Psoas muscle (tissue), 8 donors: ENCODE measurements at places on chromosomes 6 and 20. TPM values are rescaled to one million over a fixed set of nuclear protein-coding genes. Genes with fewer than 3 reads are reported as not detected.

DNA sequence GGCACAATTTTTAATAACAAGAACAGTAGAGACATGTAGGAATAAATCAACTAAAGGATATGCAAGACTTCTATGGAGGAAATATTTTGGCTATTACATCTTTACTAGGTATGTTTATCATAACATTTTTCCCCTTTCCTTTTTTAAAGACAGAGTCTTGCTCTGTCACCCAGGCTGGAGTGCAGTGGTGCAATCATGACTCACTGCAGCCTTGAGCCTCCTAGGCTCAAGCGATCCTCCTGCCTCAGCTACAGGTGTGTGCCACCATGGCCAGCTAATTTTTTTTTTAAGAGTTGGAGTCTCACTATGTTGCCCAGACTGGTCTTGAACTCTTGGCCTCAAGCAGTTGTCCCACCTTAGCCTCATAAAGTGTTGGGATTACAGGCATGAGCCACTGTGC lies 37.0 kb downstream of the AKAP7 start:
- H3K4me3 ChIP-seq, result no peak overlapping the region
- H3K27me3 ChIP-seq, result no peaks in the 10 kb centered on the region
- DNase-seq, result no peak
- no peaks in the 10 kb centered on the region for H3K36me3 ChIP-seq

DNA sequence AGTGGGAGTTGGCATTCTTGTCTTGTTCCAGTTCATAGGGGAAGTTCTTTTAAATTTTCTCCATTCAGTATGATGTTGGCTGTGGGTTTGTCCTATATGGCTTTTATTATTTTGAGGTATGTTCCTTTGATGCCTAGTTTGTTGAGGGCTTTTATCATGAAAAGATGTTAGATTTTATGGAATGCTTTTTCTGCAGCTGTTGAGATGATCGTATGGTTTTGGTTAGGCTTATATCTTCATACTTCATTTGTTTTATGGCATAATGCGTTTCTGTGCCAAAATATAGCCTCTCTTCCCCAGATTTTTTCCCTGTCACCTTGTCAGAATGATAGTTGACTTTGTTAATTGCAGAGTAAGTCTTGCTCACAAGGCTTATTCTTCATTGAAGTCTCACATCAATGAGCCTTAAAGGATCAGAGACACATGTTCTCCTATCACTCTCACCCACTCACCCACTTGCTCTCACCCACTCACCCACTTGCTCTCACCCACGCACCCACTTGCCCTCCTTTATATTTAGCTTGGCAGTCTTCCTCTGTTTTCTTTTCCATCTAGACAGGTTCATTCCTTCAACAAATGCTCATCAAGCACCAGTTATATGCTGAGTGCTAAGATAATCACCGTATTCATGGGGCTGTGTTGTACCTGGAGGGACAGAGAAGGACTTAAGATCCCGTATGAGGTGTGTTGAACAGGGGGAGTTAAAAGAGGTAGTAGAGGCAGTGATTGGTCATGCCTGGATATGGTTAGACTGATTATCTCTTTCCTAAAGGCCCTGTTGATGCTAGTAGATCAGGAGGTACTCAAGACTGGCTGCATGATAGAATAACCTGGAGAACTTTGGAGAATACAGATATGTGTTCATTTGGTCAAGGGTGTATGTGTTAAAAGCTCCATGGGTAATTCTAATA lies 19.3 kb downstream of the UST start:
- no peak overlapping the region for H3K27ac ChIP-seq
- no peak for DNase-seq
- H3K4me3 ChIP-seq, result no peak overlapping the region
- no peaks in the 10 kb centered on the region for H3K4me1 ChIP-seq

GRCh38 chr6:73129653-73130443 lies 95.4 kb downstream of the KHDC1L start:
- no peaks in the 10 kb centered on the region for H3K27me3 ChIP-seq
- H3K27ac ChIP-seq, result peak overlapping the region; percentile 60
- peaks cover 12% of the 10 kb centered on the region for H3K4me1 ChIP-seq
- H3K4me3 ChIP-seq, result peak overlapping the region; percentile 43

DNA sequence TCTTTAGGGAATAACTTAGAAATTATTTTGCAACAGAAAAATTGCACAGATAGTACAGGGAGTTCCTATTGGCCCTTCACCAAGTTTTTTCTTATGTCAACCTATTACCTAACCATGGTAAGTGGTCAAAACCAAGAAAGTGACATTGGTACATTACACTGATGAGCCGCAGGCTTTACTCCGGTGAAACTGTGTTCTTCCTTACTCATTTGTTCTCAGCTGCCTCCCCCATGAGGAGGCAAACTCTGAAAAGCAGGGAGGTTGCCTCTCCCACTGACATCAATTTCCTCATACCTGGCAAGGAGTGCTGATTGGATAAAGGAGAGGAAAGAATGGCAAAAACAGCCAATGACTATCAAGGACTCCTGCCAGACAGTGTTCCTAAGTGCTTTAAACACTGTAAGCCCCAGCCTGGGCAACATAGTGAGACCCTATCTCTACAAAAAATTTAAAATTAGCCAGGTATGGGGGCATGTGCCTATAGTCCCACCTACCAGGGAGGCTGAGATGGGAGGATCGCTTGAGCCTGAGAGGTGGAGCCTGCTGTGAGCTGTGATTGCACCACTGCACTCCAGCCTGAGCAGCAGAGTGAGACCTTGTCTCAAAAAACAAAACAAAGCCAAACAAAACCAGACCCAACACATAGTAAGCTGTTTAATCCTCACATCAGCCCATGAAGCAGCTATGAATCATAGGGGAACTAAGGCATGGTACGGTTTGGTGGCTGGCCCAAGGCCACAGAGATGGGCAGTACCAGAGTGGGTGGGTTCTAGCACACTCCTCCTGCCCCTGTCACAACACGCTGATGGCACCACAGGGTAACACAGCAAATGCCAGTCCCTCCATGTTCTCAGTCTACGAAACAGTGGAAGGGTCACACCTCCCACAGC lies 24.7 kb downstream of the C20orf203 start:
- H3K4me3 ChIP-seq, result no peak overlapping the region
- H3K27me3 ChIP-seq, result no peaks in the 10 kb centered on the region
- no peak for DNase-seq
- H3K36me3 ChIP-seq, result no peaks in the 10 kb centered on the region
- H3K4me1 ChIP-seq, result no peaks in the 10 kb centered on the region

DNA sequence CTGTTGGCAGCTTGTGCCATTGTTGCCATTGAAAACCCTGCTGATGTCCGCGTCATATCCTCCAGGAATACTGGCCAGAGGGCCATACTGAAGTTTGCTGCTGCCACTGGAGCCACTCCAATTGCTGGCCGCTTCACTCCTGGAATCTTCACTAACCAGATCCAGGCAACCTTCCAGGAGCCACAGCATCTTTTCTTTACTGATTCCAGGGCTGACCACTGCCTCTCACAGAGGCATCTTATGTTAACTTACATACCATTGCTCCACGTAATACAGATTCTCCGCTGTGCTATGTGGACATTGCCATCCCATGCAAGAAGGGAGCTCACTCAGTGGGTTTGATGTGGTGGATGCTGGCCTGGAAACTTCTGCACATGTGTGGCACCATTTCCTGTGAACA lies 221.8 kb upstream of the FAM83B start:
- no peak overlapping the region for H3K4me3 ChIP-seq
- peak; percentile 31 for DNase-seq
- no peaks in the 10 kb centered on the region for H3K27me3 ChIP-seq
- H3K36me3 ChIP-seq, result no peaks in the 10 kb centered on the region

GRCh38 chr20:43837856-43838702 lies 76.6 kb upstream of the TOX2 start:
- H3K27me3 ChIP-seq, result peaks cover 3% of the 10 kb centered on the region
- no peak for DNase-seq
- H3K36me3 ChIP-seq, result no peaks in the 10 kb centered on the region
- H3K4me3 ChIP-seq, result no peak overlapping the region

- H3K4me3 ChIP-seq, result no peak overlapping the region
- no peaks in the 10 kb centered on the region for H3K4me1 ChIP-seq
- H3K27ac ChIP-seq, result no peak overlapping the region
- H3K27me3 ChIP-seq, result no peaks in the 10 kb centered on the region
- DNase-seq, result no peak
- H3K36me3 ChIP-seq, result no peaks in the 10 kb centered on the region
Observed at GRCh38 chr6:159103396-159104162, 58.8 kb upstream of the TAGAP start.

DNA sequence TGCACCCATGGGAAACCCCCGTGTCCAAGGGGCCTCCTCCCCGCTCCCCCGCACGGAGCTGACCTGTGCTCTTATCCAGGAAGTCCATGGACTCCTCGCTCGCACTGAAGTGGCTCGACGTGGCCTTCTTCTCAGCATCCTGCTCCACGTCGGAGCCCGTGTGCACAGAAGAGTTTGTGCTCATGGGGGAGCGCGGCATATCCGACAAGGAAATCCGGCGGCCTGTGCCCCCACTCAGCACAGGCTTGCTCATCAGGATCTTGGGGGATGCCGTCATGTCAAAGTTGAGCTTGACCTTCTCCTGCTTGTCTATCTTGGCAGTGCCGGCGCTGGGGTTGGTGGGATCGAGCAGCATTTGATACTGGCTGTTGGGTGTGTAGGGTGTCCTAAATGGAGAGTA lies 80.2 kb downstream of the ZMYND8 start:
- no peak overlapping the region for H3K27ac ChIP-seq
- no peaks in the 10 kb centered on the region for H3K27me3 ChIP-seq
- H3K4me1 ChIP-seq, result peaks cover 34% of the 10 kb centered on the region

DNA sequence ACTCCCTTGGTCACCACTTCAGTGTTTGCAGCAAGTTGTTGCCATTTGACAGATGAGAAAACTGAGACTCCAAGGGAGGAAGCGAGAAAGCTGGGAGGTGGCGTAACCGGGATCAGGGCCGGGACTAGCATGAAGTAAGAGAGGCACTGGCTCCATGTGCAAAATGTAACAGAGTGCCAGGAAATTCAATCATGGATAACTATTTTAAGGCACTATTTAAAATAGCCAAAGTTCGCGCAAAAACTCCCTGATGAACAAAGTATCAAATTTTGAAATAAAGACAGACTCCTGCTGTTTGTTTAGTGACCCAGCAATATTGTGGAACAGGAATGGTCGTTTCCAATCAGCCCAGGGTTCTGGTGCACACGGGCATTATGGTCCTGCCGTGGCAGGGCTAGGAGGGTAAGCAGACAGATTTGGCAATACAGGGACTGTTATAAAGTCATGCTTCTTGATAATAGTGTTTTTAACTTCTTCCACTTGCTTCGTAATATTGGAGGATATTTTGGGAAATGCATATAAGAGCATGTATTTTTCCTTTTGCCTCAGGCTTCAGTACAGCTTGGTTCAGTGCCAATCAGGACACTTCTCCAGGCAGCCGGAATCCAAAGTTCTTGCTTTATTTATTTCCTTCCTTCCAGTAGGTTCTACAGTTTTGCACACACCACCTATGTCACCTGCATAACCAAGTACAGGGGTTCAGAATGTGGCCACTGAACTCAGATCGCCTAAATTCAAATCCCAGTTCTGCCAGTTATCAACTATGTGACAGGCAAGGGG lies 141.6 kb downstream of the EYA2 start:
- peak; percentile 41 for DNase-seq
- H3K4me3 ChIP-seq, result no peak overlapping the region
- H3K36me3 ChIP-seq, result no peaks in the 10 kb centered on the region
- H3K27ac ChIP-seq, result no peak overlapping the region

DNA sequence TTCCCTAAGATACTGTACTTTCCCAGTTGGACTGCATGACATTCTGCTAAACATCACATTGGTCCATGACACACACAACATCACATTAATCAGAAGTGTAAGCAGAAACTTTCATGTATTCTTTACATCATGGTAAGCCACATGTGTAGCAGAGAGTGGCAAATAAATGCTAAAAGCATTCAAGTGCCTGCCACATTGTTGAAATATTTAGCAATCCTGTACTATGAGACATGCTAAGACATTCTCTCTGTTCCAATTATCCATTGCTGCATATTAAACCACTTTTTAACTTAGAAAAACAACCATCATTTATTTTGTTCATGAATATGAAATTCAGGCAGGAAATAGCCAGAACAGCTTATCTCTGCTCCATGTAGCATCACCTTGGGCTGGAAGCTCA lies 207.7 kb upstream of the GJE1 start:
- no peaks in the 10 kb centered on the region for H3K4me1 ChIP-seq
- H3K36me3 ChIP-seq, result no peaks in the 10 kb centered on the region
- DNase-seq, result no peak
- no peaks in the 10 kb centered on the region for H3K27me3 ChIP-seq
- no peak overlapping the region for H3K4me3 ChIP-seq
- H3K27ac ChIP-seq, result no peak overlapping the region

- no peaks in the 10 kb centered on the region for H3K27me3 ChIP-seq
- no peak for DNase-seq
- H3K4me3 ChIP-seq, result no peak overlapping the region
- H3K36me3 ChIP-seq, result no peaks in the 10 kb centered on the region
- H3K27ac ChIP-seq, result no peak overlapping the region
Observed at GRCh38 chr6:55777469-55777868, 97.9 kb downstream of the BMP5 start.

DNA sequence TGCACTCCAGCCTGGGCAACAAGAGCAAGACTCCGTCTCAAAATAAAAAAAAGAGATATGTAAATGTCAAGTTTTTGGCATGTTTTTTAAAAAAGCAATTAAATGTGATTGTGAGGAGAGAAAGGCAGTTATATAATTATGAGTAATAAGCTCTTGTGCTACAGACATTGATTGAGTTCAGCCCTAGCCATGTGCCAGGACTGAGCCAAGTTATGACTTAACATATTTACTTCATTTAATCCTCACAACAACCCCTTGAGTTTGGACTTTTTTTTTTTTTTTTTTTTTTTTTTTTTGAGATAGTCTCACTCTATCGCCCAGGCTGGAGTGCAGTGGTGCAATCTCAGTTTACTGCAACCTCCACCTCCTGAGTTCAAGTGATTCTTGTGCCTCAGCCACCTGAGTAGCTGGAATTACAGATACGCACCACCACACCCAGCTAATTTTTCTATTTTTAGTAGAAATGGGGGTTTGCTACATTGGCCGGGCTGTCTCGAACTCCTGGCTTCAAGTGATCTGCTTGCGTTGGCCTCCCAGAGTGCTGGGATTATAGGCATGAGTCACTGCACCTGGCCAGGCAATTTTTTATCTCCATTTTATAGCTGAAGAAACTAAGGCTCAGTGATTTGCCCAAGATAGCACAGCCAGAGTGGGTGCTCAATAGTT lies 15.0 kb upstream of the CSE1L start:
- H3K4me1 ChIP-seq, result no peaks in the 10 kb centered on the region
- no peak for DNase-seq
- H3K27me3 ChIP-seq, result no peaks in the 10 kb centered on the region
- H3K36me3 ChIP-seq, result peaks cover 5% of the 10 kb centered on the region
- H3K27ac ChIP-seq, result no peak overlapping the region

Gene SMOC2
- total RNA-seq, result 38.5 TPM

Gene FAM110A
- total RNA-seq, result 3.4 TPM

Gene GNAS-AS1
- 0.26 TPM for total RNA-seq
